Fibroblast of skin of back (primary cell): ENCODE measurements at places on chromosomes 4 and X.

- DNase-seq = no peak
Measured at GRCh38 chr4:82217986-82218715, 155.6 kb downstream of the HNRNPD start.

- no peak for DNase-seq
Measured at GRCh38 chrX:40327085-40327484, 229.3 kb upstream of the BCOR start.

DNA sequence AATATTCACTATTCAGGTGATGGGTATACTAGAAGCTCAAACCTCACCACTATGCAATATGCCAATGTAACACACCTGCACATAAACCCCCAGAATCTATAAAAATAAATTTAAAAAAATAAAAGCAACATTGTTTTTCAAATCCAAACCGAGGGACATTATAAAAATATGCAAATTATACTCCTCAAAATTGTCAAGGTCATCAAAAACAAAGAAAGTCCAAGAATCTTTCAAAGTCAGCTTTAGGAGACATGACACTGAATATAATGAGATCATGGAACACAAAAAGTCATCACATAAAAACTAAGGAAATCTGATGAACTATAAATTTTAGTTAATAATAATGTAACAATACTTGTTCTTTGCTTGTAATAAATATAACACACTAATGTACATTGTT lies 43.2 kb upstream of the AR start:
- no peak for DNase-seq

DNA sequence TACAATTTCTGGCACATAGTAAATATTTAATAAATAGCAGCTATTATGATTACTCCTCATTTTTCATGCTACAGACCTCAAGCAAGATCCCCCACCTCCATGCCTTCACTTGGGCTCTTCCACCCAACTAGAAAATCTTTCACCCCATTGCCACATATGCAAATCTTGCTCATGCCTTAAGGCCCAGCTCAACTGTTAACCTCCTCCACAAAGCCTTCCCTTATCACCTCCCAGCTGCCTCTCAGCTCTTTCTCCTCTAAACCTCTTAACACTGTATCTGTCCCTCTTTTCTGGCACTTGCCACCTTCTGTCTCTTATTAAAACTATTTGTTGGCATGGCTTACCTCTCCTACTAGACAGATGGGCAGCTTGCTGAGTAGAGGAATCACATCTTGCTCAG lies 51.5 kb downstream of the PJA1 start:
- no peak for DNase-seq

GRCh38 chrX:9442056-9442455 lies 22.8 kb upstream of the TBL1X start:
- DNase-seq = no peak

GRCh38 chrX:87160435-87161010 lies 357.1 kb upstream of the KLHL4 start:
- no peak for DNase-seq

DNA sequence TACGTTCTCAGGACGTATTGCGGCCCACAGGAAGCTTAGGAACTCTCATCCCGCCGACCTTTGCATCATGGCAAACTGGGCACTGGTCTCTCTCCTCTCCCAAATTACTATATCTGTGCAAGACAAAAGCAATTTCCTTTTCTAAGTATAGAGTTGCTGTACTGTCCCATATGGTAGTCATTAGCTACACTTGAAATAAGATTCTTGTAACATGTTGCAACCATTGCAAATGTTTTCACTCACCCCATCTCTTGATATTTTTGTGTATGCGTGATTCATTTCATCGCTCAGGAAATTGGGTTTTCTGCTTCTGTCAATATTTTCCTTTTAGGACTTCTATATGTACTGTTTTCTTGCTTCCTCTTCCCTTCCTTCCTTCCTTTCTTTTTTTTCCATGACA lies 15.7 kb downstream of the ARMCX6 start:
- peak; percentile 70 for DNase-seq

- no peak for DNase-seq
Measured at GRCh38 chr4:181520790-181521189, 722.4 kb upstream of the TENM3 start.

DNA sequence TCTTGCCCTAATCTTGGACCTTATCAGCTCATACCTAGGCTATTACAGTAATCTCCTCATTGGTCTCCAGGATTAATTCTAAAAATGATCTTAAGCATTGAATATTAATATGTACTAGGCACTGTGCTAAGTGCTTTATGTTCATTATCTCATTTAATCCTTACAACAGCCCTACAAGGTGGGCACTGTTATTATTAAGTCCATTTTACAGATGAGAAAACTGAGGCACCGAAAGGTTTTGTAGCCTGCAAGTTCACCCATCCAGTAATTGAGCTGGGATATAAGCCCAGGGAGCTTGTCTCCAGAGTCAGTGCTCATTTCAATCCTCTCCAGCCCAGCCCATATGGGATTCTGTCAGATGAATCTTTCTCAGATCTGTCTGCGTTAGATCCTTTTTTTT lies 20.8 kb downstream of the SLC25A43 start:
- DNase-seq = no peak

DNA sequence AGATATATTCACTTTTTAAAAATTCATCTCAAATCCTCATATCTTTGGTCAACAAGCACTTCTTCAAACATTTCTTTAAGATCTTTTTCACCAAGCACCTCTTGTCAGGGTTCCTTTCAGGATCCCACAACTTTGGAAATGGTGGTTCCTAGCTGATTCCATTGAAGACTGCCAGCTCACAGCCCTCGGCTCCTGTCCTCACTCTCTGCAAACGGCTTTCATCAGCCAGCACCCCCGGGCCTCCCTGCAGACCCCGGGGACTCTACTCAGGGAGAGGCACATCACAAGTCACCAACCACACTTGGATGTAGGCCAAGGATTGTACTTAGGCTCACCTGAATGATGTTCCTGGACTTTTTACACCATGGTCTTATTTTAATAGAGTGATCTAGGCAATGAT lies 20.0 kb downstream of the ZBTB33 start:
- DNase-seq = no peak

GRCh38 chr4:2368746-2369437 lies 49.6 kb downstream of the ZFYVE28 start:
- DNase-seq = no peak

GRCh38 chrX:11100281-11101035 lies 10.7 kb upstream of the HCCS start:
- DNase-seq = peak; percentile 77

DNA sequence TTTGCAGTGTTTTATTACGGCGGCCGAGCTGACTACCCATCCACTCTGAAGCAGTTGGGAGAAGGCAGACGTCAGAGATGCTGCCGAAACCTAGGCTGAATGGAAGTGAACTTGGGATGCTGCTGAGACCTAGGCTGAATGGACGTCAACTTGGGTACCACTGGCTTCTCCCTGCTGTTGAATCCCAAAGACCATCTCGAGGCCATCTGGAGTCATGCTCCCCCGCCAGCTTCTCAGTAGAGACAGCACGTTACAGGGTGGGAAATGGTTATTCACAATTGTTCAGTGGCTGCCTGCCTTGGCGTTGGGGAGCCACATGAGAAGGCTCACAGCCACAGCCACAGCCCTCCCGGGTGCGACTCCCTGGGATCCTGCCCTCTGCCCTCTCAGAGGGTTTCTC lies 40.9 kb downstream of the P2RY8 start:
- DNase-seq = no peak

DNA sequence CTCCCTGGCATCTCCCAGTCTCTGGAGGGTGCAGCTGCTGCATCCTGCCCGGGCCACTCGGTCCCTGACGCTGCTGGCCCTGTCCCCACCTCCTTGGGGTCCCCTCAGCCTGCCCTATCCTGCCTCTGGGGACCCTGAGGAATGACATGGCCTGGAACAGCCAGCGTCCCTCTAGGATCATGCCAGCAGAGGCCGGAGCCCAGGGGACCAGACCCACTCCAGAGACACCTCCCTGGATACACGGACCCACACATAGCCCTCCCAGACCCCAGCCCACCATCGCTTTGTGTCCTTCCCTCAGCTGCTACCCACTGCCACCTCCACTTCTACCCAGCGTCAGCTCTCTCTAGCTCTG lies 35.5 kb downstream of the CPLX1 start:
- DNase-seq = no peak

GRCh38 chr4:108355186-108355901 lies 186.6 kb upstream of the LEF1 start:
- no peak for DNase-seq

DNA sequence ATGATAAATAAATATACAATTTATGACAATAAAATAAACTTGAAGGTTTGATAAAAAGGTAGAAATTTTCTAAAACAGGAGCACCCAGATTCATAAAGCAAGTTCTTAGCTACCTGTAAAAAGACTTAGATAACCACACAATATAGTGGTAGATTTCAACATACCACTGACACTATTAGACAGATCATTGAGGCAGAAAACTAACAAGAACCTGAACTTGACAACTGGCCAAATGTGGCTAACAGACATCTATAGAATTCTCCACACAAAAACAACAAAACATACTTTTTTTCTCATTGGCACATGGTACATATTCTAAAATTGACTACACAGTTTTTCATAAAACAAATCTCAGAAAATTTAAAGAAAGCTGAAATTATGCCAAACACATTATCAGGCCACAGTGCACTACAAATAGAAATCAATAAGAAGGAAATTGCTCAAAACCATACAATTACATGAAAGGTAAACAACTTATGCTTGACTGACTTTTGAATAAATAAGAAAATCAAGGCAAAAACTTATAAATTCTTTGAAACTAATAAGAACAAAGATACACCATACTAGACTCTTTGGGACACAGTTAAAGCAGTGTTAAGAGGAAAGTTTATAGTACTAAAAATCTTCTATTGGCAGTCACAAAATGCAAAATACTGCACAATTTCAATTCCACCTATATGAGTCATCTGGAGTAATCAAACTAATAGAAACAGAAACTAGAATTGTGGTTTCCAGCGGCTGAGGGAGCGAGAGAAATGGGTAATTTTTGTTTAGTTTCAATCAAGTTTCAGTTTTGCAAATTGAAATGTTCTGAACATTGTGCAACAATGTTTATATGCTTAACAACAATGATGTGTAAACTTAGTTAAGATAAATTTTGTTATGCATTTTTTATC lies 925.6 kb downstream of the SH3BGRL start:
- DNase-seq = no peak

GRCh38 chr4:72817012-72817411 lies 248.0 kb upstream of the ADAMTS3 start:
- DNase-seq = peak; percentile 59

DNA sequence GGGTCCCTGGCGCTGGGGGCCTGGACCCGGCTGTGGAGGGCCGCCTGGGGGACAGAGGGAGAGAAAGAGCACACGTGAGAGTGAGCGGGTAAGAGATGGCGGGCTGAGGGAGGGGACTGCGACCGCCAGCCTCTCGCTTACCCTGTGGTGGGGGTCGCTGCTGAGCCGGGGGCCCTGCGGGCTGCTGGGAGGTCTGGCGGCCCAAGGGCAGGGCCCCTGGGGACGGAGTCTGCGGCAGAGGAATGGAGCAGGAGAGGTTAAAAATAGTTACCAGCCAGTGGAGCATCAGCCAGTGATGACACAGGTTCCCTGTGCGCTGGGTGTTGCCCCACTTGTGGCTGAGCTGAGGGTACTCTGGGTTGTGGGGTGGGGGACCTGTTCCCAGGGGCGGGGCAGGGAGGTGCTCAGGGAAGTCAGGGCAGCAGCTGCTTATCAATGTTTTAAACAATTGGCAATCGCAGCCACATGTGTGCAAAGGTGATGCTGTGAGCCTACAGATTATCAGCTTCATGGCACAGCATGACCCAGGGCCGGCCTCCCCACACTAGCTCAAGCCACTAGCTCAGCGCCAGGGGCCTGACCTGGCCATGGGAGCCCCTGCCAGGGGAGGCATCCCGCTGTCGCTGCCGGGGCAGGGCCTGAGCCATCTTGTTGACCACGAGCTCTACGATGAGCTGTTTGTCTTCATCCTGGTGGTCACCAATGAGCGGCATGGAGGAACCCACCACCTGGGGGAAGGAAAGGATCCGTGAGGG lies 7.5 kb upstream of the TIMP1 start:
- peak; percentile 58 for DNase-seq

DNA sequence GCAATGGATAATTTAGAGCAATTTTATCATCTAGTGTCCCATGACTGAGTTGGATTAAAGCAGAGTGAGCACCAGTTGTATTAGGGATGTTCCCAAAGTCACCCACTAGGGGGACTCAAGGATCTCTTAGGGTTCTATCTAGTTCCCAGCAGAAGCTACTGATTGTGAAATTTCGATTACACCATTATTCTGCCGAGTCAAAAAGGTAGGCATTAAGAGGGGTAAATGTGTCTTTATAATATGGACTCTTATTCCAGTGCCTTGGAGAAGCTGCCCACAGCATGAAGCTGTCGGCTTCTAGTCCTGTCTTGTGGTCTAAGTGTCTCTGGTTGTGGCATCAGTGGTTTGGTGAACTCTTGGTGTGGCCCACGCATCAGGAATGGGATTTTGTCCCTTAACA lies 53.3 kb downstream of the RGS12 start:
- peak; percentile 73 for DNase-seq

DNA sequence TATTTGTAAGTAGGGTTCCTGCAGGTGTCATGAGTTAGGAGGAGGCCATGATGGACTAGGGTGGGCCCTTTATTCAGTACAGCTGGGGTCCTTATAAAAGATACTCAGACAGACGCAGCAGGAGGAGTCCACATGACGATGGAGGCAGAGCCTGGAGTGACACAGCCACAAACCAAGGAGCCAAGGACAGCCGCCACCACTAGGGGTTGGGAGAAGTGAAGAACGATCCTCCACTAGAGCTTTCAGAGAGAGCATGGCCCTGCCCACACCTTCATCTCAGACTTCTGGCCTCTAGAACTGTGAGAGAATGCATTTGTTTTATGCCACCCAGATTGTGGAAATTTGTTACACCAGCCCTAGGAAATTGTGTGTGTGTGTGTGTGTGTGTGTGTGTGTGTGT lies 31.1 kb downstream of the JAKMIP1 start:
- DNase-seq = no peak

DNA sequence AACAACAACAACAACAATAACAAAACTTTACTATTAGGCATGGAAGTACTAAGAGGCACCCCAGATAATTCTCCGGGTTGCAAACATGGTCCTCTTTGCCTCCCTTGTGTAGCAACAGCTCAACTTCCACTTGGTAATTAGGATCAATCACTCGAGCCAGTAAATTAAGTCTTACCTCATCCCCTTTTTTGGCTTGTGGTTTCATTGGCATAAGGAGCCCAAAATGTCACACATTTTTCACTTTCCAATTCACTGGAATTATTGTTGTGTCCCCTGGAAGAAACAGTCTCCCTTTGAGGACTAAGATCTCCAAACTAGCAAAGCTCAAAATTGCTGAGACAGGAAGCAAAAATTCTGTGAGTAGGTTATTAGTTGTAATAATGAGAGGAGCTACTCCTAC lies 49.2 kb upstream of the HSD17B10 start:
- no peak for DNase-seq

GRCh38 chr4:15765910-15766697 lies 12.0 kb upstream of the CD38 start:
- no peak for DNase-seq

- no peak for DNase-seq
Measured at GRCh38 chrX:110248578-110248977, 69.3 kb downstream of the AMMECR1 start.

- peak; percentile 33 for DNase-seq
Measured at GRCh38 chr4:56648021-56648823, 32.9 kb downstream of the HOPX start.

GRCh38 chr4:101696276-101697010 lies 94.1 kb upstream of the BANK1 start:
- DNase-seq = no peak

GRCh38 chr4:93396272-93396671 lies 432.3 kb upstream of the ATOH1 start:
- peak; percentile 79 for DNase-seq

- peak; percentile 33 for DNase-seq
Measured at GRCh38 chr4:94852616-94853015, 94.9 kb downstream of the BMPR1B start.
